ENCODE measurements at places on chromosomes 11 and 22.

GRCh38 chr22:28656181-28656580 lies 23.5 kb downstream of the TTC28 start:
- DNase-seq, result no peak

DNA sequence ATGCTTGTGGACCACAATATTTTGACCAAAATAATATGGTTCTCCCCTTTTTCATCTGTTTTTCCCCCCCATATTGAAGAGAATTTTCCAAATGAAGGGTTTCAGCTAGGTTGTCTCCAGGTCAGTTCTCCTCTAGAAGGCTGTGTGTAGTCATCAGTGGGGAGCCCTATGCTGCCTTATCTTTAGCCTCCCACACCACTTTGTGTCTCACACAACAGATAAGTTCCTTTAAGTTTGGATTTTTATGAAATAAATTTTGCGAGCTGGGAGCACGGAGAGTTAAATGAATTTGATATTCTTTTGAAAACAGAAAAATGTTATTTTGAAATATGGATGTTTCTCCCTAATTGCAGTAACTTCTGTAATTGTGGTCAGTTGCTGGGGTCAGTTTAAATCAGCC lies 28.9 kb downstream of the PAX6 start:
- DNase-seq, result no peak

DNA sequence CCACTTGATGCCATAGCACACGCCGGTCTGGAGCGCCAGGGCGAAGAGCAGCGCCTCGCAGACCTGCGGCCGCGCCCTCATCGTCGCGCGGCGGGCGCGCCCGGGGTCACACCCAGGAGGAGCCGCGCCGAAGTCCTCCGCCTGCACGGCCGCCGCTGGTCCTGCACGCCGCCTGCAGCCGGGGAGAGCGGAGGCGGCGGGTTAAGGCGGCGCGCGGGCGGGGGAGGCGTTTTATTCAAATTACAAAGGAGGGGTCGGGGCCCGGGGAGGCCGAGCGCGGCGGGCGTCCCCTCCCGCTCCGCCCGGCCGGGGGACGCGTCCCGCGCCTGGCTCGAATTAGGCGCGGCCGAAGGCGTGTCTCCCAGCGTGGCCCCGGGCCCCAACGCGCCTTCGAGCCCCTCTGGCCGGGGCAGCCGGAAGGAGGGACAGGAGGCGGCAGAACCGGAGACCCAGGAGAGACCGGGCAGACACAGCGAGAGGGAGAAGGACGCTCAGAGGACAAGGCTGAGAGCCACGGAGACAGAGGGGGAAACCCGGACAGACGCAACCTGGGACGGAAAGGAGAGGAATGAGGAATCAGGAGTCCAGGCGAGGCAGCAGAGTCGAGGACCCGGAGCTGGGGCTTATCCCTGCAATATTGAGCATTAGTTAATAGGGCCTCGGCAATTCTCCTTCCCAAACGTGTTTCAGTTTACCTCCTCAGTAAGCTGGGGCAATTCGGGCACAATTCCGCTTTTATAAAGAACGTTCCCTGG lies at the start of gene WNT11:
WNT11 (minus strand) TSS at position 176 of the 755 bp plus-strand sequence; CDS start at position 81, 95 bp downstream.
- no peak for DNase-seq

DNA sequence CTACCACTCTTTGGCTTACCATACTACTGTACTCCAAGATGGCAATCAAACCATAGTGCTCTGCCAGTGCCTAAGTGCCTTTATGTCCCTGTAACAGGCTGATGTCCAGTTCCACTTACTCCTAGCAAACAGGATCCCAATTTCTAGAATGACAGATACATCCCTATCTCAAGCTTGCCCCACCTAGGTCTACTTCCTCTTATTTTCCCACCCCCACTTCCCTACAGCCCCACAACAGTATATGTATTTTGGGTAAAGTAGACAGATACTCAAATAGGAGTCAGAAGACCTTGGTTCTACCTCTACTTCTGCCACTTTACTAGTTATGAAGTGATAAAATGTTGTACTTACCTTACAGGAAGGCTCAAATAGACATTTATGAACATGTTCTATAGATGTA lies 24.1 kb downstream of the SIK3 start:
- no peak for DNase-seq

DNA sequence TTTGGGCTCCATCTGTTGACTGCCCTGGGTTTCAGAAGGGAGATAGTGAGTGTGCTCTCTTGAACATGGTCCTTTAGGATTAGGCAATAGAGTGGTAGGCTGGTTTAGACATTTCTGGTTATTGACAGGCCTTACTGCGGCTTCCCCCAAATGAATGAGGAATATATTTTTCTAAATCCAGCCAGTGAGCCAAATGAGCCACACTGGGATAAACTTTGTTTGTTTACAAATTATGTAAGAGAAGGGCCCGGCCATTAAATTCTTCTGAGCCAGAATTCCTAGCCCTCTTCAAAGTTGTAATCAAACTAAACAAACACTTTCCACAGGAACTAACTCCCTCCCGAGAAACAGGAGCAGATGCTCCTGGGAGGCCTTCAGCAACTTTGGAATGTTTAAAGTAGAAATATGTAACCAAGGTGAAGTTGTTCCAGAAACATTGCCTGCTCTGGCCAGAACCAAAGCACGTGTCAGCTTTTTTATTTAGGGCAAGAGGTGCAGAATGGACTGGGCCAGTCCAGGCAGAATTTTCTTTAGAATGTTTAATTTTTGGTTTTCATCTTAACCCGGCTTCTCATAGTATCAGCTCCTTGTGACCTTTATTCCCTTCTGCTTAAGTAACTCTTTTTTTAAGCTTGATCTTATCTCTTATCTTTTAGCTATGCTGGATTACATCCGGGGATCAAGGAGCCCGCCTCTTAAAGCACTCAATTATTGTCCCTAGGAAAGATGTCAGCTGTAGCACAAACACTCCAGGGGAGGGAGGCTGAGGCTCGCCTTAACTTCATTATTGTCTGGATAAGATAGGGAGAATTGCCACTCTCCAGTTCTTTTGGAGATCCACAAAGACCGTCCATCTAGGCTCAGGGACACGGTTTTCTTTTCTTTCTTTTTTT lies 28.7 kb downstream of the ZNRF3 start:
- DNase-seq, result peak; percentile 53

GRCh38 chr11:102260241-102260640 lies 57.0 kb upstream of the BIRC3 start:
- no peak for DNase-seq

DNA sequence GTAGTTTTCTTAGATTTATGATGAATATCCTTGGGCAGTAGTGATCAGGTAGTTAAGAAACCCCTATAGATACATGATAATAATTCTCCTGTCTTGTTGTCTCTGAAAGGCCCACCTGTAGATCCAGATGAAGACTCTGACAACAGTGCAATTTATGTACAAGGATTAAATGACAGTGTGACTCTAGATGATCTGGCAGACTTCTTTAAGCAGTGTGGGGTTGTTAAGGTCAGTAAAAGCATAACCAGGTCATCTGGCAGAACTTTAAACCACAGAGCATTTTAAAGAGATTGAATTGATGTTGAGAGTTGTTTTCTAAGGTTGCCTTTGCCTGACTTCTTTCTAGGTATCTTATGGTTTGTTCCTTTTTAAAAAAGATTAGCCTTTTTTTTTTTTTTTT lies 14.1 kb upstream of the GAS2L1 start:
- no peak for DNase-seq

DNA sequence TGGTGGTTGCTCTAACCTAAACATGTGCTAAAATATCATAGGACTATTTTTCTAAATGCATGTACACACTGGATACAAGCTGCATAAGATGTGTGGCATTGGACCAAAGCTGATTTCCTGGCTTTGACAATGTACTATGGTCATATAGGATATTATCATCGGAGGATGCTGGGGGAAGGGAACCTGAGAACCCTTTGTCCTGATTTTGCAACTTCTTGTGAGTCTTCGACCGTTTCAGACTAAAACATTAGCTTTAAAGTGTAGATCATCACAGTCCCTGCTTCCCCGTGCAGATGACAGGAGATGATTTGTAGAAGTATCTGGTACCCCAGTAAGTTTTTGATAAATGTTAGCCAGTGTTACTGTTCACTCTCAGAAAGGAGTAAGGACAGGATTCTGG lies 554.7 kb downstream of the MIAT start:
- peak; percentile 33 for DNase-seq

GRCh38 chr22:32331236-32331917 lies 26.3 kb upstream of the RFPL3 start:
- DNase-seq, result no peak

DNA sequence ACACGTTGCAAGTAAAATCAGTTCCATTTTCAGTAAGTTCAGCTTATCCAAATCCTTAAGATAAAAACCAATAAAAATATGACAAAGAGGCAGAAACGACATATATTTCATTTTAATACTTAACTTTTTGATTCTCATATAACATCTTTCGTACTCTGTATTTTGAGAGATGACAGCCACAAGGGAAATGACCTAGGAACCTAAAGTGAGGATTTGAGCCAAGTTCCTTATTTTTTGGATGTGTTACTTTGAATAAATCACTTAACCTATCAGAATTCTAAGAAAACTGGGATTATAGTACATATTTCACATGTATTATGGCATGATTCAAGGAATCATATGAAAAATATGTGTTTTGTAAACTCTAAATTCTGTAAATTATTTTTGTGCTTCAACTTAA lies 143.6 kb upstream of the TRPC6 start:
- no peak for DNase-seq

DNA sequence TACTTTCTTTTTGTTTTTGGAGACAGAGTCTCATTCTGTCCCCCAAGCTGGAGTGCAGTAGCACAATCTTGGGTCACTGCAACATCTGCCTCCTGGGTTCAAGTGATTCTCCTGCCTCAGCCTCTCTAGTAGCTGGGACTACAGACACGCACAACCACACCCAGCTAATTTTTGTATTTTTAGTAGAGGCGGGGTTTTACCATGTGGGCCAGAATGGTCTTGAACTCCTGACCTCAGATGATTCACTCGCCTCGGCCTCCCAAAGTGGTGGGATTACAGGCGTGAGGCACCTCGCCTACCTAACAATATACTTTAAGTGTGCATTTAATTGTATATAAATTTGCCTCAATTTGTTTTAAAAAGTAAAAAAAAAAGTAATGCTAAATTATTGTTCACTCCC lies 38.4 kb downstream of the GRK3 start:
- DNase-seq, result no peak

DNA sequence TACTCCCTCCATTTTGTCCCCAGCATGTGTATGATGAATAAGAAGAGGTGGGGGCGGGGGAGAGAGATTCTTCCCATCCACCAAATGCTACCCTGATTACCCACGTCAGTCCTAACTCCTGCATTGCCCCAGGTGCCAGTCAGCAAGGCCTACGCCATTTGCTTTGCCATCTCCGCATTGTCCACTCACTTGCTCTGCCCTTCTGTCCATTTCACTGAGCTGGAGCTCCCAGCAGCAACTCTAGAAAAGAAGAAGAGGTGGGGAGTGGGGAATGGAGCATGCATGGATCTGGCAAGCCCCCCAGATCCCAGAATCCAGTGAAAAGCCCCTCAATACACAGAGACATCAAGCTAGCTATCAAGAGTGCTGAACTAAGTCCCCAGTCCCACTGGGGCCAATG lies 19.0 kb downstream of the WT1 start:
- DNase-seq, result no peak

DNA sequence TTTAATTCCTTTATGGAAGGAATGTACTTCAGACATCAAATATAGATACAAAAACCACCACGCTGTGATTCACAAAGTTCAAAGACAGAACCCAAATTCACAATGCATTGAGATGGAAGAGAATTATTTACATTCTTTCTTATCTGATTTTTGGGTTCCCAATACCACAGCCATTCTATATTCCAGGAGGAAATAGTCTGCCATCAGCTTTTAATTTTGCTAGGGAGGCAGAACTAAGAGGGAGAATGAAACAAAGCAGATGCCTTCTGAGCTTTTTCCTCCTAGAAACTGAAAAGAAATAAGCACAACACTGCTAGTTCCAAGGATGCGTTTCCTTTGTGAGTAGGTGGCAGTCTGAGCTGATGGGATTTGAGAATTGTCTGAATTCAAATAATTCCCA lies 283.0 kb upstream of the NARS2 start:
- DNase-seq, result no peak

DNA sequence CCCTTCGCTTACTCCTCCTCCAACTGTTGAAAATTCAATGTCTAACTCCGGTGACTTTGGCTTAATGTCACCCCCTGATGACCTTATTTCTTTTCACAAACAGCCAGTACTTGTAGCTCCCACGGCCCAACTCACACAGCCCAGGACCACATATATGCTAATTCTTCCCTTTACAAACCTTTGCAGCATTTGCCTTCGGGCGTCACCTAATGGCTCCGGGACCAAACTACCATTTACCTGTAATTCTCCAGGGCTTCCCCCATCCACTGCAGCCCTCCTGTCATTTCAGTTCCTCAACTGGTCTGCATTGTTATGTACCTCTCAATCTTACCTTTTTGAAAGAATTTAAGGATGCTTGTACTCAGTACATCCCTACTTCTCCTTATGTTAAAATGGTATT lies 29.8 kb upstream of the OR56B4 start:
- no peak for DNase-seq

DNA sequence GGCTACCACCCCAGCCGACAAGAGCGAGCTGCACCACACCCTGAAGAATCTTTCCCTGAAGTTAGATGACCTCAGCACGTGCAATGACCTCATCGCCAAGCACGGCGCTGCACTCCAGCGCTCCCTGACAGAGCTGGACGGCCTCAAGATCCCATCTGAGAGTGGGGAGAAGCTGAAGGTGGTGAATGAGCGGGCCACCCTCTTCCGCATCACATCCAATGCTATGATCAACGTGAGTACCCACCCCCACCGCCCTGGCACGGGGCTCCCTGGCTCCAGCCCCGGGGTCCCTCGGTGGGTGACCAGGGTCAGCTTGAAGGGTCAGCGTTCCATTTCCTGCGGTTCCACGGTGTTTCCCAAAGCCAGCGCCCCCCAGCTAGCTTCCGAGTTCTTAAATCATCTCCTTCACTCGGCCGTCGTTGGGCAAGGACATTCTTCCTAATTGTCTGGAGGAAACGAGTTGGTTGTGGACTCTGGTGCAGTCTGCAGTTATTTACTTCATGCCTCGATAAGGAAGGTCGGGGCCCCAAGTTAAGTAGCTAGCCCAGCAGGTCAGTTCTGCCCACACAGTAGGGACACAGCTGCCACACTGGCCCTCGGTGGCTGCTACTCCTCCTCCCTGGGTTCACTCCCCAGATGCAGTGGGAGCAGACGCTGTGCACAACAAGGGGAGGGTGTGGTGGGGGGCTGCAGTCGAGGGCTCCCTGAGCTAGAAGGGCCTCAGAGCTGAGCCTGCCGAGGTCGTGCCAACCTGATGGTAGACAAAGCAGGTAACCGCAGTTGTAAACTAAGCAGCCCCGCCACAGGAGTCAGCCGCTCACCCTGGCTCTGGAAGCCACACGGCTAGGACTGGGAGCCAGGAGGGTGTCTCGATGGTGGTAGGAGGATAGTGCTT lies 97.9 kb downstream of the MORC2 start:
- DNase-seq, result no peak

DNA sequence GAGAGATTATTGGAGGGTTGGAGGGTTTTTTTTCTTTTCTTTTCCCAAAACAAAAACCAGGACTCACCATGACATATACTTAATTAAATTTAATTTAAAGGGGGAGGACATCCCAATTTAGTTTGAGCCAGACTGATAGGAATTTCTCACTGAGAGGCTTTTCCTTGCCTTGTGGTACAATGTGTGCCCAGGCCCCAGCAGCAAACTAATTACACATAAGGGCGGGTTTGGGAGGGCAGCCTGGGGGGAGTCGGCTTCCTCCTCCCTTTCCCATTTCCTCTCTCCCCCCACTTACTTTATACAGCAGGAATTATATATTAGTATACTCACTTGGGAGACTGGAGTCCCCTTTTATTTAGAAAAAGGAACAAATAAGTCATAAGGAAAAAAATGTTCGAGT lies 2.9 kb downstream of the TEAD1 start:
- DNase-seq, result no peak

- DNase-seq, result no peak
These were observed 2.9 kb downstream of the MAPK12 start for GRCh38 chr22:50258361-50259292.

All from choroid plexus epithelial cell (primary cell).